ENCODE measurements at places on chromosomes 4 and X. TPM values are rescaled to one million over a fixed set of nuclear protein-coding genes. Genes with fewer than 3 reads are reported as not detected.

IL1RAPL2 gene
- total RNA-seq, result not detected

- DNase-seq, result no peak
Observed at GRCh38 chrX:124383354-124383753, 37.0 kb downstream of the SH2D1A start.

TRO gene
- 3.6 TPM for total RNA-seq

GRCh38 chrX:16666541-16666940 lies 16.6 kb downstream of the S100G start:
- no peak for DNase-seq

TKTL2 gene
- total RNA-seq, result not detected

NSUN7 gene
- 0.25 TPM for total RNA-seq

DNA sequence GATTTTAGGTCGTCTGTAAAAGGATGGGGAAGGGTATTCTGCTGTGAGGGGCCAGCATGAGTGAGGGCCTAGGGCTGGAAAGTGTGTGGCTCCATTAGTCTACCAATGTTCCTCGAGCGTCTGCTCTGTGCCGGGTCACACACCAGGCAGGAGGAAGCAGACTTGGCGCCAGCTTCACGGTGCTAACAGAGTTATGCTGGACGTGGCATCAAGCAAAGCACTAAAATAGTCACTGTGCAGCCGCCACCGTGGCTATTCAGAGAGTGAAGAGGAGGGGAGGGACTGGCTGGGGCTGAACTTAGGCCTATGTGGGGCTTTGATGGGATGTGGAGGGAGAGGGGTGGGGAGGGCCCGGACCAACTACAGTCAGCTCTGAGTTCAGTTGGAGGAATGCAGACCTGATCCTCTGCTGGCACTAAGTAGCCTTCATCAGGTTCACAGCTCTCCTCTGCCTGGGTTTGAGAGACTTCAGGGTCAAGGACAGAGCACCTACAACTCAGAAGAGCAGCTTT lies 83.9 kb upstream of the MSX1 start:
- DNase-seq, result no peak

DNA sequence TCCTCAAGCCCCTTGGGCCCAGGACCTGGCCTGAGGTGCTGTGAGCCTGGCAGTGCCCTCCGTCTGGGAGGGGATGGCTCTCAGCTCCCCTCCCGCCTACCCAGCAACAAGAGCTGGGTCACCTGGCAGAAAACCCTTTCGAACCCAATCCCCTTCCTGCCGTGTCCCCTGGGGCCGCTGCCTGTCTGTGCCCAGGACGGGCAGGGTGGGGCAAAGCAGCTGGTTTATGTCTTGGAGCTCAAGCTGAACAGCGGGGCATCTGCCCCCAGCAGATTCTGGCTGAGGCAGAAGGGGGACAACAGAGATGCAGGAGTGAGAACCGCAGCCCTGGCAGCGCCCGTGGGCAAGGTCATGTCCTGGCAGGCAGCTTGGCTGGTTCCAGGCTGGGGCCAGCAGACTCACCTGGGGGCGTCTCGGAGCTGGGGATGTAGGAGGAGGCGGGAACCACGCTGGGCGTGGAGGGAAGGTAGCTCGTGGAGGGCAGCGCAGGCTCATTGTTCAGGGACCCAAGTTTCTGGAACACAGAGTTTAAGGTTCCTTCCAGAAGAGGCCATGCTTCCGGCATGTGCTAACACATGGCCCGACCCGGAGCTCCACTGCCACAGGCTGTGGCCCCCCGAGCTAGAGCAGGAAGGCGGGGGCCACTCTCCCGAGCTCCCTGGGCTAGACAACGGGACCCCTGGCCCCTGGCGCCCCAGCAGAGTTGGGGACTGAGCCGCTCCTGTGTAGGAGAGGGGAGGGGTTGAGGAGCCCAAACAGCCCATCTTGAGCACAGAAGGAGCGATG lies 24.2 kb downstream of the NELFA start:
- no peak for DNase-seq

GRCh38 chr4:56220261-56220660 lies 167.0 kb downstream of the AASDH start:
- DNase-seq, result no peak

DNA sequence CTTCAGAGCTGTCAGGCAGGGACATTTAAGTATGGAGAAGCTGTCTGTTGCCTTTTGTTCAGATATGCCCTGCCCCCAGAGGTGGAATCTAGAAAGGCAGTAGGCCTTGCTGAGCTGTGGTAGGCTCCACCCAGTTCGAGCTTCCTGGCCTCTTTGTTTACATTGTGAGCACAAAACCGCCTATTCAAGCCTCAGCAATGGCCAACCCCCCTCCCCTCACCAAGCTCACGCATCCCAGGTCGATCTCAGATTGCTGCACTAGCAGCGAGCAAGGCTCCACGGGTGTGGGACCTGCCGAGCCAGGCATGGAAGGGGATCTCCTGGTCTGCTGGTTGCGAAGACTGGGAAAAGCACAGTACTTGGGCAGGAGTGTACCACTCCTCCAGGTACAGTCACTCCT lies 59.3 kb downstream of the ZNF674 start:
- no peak for DNase-seq

- DNase-seq, result no peak
Observed at GRCh38 chr4:33400504-33400903, 2680.3 kb downstream of the PCDH7 start.

DNA sequence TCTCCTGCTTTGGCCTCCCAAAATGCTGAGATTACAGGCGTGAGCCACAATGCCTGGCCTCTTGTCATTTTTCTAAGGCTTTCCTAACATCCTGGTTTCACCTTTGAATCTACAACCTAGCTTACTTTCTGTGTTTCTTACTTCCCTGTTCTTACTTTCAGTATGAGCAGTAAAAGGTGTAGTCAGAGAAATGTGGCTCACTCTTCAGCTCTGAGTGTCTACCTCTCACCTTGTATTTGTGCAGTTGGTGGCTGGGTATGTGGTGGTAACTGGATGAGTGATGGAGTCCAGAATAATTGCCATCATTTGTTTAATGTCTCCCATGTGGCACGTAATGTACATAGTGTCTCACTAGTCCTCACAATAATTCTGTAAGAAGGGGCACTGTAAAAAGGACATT lies 19.1 kb upstream of the CXCL11 start:
- no peak for DNase-seq

DNA sequence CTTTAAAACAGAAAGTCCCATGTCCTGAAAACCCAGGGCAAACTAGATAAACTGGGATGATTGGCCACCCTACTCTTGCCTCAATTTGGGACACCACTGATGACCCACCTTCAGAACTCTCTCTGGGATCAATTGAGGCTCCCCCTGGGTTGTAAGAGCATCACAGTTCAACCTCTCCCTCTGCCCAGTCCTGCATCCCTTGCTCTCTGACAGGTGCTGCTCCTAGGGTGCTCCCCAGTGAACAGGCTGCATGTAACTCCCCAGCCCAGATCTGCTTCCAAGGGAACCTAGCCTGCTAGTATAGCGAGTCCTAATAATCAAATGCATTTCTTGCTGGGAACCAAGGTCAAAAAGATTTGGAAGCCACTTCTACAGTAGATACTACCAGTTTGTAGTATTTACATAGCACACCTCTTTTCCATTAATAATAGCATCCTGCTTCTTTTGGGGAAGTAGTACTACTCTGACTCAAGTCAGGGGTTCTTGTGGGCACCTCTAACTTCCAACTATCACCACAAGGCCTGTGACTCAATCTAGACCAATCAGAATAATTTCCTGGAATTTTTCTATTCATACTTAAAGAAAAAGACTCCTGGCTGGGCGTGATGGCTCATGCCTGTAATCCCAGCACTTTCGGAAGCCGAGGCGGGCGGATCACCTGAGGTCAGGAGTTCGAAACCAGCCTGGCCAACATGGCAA lies 42.1 kb upstream of the SPINK2 start:
- no peak for DNase-seq

FATE1 gene
- total RNA-seq, result not detected

DNA sequence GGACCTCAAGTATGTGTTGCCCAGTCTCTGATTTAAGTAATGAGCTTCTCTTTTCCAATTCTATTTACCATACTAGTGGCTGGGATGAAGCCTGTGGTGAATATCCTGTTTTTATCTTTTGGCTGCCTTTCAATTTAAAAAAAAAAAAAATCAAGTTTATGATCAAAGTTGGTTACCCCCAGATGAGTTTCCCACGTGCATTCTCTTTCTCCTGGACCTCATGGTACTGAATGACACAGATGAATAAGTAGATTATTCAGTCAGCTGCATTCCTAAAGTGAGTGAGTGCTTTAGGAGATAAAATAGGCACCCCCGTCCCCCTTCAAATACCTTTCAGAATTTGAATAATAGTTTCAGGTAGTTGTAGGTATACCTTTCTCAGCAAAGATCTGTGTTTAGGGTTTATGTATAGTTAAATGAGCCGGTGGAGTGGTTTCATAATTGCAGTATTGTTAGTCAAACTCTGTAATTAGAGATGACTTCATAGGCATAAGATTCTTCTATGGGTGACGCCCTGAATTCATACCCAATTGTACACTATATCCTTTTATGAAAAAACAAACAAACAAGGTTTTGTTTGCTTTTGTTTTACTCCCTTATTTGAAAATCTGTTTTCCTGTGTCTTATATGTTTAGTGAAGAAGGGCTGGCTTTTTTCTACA lies 41.9 kb downstream of the PLS3 start:
- DNase-seq, result no peak

- no peak for DNase-seq
Observed at GRCh38 chr4:52052475-52052780, 1.3 kb downstream of the SPATA18 start.

RENBP gene
- total RNA-seq, result 18.1 TPM

DNA sequence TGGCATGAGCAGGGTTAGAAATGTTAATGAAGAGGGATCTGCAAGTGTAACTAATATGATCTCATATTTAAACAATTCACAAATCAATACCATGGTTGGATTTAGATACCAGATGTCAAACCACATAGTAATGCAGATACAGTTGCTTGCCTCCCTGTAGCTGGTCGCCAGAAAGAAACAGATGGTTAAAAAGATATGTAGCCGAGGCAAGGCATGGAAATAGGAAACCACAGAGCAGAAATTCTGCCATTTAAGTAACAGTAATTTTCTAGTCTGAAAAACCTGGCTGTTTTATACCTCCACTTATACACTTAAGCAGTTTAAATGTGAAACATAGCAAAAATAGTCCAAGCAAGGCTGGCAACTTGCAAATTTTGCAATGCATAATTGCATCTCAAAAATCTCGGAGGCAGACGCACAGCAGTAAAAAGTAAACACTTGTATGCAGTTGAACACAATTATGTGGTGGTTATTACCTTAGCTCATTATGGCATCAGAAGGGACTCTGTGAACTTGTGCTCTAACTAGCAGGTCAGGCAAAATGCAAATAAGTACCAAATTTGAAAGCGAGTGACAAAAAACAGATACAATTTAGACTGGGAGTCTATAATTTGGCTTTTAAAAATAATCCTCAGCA lies 126.8 kb downstream of the NAA11 start:
- DNase-seq, result no peak

DNA sequence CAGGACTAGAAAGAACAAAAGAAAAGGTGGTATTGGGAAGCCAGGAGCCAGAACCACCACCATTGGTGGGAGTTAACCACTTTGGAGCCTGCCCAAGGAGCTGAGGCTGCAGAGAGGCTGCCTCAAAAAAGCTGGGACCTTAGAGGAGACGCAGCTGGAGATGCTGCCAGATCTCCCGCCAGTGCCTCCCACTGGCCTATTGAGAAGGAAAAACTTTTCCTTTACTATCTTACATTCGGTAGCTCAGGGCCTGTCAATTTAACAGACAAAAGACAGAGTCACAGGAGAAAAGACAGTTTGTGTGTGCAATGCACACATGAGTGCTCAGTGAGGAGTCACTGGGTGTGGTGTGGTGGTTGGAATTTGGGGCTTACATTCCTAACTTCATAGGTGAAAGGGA lies 52.4 kb upstream of the HPSE start:
- no peak for DNase-seq

IDUA gene
- total RNA-seq, result 37.5 TPM

APELA gene
- not detected for total RNA-seq

DNA sequence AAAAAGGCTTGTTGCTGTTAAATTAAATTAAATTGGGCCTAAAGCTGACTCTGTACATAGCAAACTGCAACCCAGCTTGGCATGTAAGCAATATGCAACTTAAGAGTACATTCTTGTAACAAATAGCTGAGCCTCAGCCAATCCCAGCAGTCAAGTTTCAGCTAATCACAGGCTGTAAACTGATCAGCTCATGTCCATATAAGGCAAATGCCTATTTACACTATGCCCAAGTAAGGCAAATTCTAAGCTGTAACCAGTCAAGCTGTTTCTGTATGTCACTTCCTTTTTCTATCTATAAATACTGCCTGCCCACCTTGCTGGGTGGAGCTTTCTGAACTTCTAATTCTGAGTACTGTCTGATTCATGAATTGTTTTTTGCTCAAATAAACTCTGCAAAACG lies 429.1 kb upstream of the FTHL17 start:
- no peak for DNase-seq

F8A3 gene
- total RNA-seq, result 11.8 TPM

GRCh38 chr4:84597450-84597849 lies 14.5 kb downstream of the CDS1 start:
- DNase-seq, result no peak

DNA sequence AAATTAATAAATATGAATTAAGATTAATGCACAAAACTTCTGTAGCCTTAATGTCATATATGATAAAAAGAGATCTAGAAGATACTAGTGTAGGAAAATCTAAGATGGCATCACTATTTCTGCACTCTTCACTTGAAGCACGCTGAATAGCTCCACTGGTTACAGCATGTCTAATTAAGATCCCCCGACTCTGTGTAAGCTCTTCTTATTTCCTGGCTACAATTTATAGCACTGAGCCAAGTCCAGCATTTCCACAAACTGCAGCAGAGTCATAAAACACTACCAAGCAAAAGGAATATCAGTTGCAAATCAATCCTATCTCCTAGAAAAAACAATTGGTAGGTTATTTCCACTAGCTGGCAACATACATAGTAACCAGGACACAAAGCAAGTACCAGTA lies 1.3 kb upstream of the CCNA2 start:
- DNase-seq, result no peak
